ENCODE measurements at places on chromosomes 16 and 17. TPM values are rescaled to one million over a fixed set of nuclear protein-coding genes. Genes with fewer than 3 reads are reported as not detected.

Gene GCGR
- not detected for total RNA-seq

Gene PRSS22
- not detected for total RNA-seq

Gene TIGD7
- 2.8 TPM for total RNA-seq

Gene KRT31
- total RNA-seq = not detected

Gene GAS2L2
- total RNA-seq = 0.18 TPM

Gene SOX8
- 5.4 TPM for total RNA-seq

Gene ODF4
- not detected for total RNA-seq

Gene EIF4A3
- 85.5 TPM for total RNA-seq

Gene PRAC2
- not detected for total RNA-seq

Gene CES5A
- not detected for total RNA-seq

Gene TMEM132E
- not detected for total RNA-seq

Gene UMOD
- total RNA-seq = not detected

Gene CPNE7
- 4.3 TPM for total RNA-seq

Gene TM4SF5
- total RNA-seq = not detected

Gene CA7
- total RNA-seq = not detected

Gene AGRP
- total RNA-seq = not detected

Gene OR1F1
- not detected for total RNA-seq

Gene KRTAP9-8
- total RNA-seq = not detected

Gene CHAD
- total RNA-seq = not detected

Gene KATNIP
- total RNA-seq = 9.6 TPM

Gene GPR179
- not detected for total RNA-seq

Gene TBC1D24
- 9.9 TPM for total RNA-seq

Gene TBC1D16
- total RNA-seq = 39.9 TPM

Gene GRAP
- 0.72 TPM for total RNA-seq

Gene OR3A3
- not detected for total RNA-seq

Gene PLK1
- 13.5 TPM for total RNA-seq

Gene SYNRG
- 12.1 TPM for total RNA-seq

Gene APOBR
- not detected for total RNA-seq

Gene OR4D1
- total RNA-seq = not detected

Gene CD300E
- total RNA-seq = not detected

Gene TBC1D26
- total RNA-seq = not detected

Gene HOXB4
- not detected for total RNA-seq

Gene PRKCB
- total RNA-seq = not detected

Gene DPH1
- total RNA-seq = 23.6 TPM

Gene MKS1
- 13.4 TPM for total RNA-seq

Gene DPEP3
- not detected for total RNA-seq

Gene KRTAP4-1
- total RNA-seq = not detected

Gene MFAP4
- 47.1 TPM for total RNA-seq

All from cardiac atrium fibroblast (primary cell).